Esophagus squamous epithelium (tissue), 5 donors: ENCODE measurements at places on chromosomes 2 and 18. TPM values are rescaled to one million over a fixed set of nuclear protein-coding genes. Genes with fewer than 3 reads are reported as not detected.

- no peak overlapping the region for H3K27ac ChIP-seq
- H3K4me3 ChIP-seq: no peak overlapping the region
- no peaks in the 10 kb centered on the region for H3K36me3 ChIP-seq
- DNase-seq: no peak
- H3K4me1 ChIP-seq: peaks cover 24% of the 10 kb centered on the region
These were observed 78.5 kb upstream of the GPC1 start for GRCh38 chr2:240356700-240357640.

Gene DYNAP
- total RNA-seq: 25.1 TPM

Gene REG3G
- not detected for total RNA-seq

Gene CAPN14
- 130 TPM for total RNA-seq

Gene HDLBP
- 239 TPM for total RNA-seq

- H3K4me3 ChIP-seq: no peak overlapping the region
- no peak for DNase-seq
- no peak overlapping the region for H3K27ac ChIP-seq
- H3K4me1 ChIP-seq: no peaks in the 10 kb centered on the region
- no peaks in the 10 kb centered on the region for H3K36me3 ChIP-seq
- H3K27me3 ChIP-seq: no peaks in the 10 kb centered on the region
These were observed 38.8 kb downstream of the ACSL3 start for GRCh38 chr2:222899413-222900181.

DNA sequence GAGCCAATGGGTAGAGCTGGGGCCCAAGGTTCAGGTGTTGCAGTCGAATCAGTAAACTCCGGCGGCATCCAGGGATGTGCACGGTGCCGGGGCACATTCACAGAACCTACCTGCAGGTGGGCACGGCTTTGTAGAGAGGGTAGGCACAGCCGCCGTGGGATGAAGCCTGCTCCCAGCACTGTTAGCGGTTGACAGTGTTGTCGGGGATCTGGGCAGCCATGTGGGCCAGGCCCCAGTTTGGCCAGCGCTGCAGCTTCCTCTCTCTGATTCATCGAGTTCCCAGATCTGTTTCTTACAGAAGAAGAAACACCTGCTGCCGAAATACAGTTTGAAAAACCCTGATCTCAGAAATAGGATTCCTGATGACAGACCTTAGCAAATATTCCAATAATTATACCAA is 274.8 kb downstream of the AGAP1 start:
- no peak overlapping the region for H3K27ac ChIP-seq
- no peaks in the 10 kb centered on the region for H3K27me3 ChIP-seq
- H3K36me3 ChIP-seq: no peaks in the 10 kb centered on the region
- no peak for DNase-seq
- no peaks in the 10 kb centered on the region for H3K4me1 ChIP-seq

- H3K27me3 ChIP-seq: no peaks in the 10 kb centered on the region
- H3K36me3 ChIP-seq: no peaks in the 10 kb centered on the region
- DNase-seq: no peak
- H3K27ac ChIP-seq: no peak overlapping the region
These were observed 97.4 kb downstream of the FSIP2 start for GRCh38 chr2:185835974-185836373.
